Right renal pelvis (tissue), 4 donors: ENCODE measurements at places on chromosomes 3 and 15.

GRCh38 chr15:70243686-70244540 is 146.2 kb upstream of the TLE3 start:
- no peak for DNase-seq

GRCh38 chr3:160948273-160948672 is 156.9 kb downstream of the B3GALNT1 start:
- no peak for DNase-seq

GRCh38 chr15:88202231-88202630 is 54.3 kb downstream of the NTRK3 start:
- DNase-seq = no peak

GRCh38 chr15:74307827-74308811 is 59.3 kb downstream of the CYP11A1 start:
- no peak for DNase-seq

GRCh38 chr15:88982946-88983342 is 69.8 kb upstream of the MFGE8 start:
- DNase-seq = no peak

DNA sequence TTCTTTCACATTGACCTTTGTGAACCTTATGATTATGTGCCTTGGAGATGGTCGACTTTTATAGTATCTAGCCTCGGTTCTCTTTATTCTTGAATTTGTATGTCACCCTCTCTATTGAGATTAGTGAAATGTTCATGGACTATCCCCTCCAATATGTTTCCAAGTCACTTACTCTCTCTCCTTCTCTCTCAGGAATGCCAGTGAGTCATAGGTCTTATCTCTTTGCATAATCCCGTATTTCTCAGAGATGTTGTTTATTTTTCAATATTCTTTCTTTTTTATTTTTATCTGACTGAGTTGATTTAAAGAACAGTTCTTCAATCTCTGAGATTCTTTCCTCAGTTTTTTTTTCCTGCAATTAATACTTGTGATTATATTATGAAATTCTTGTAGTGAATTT is 411.6 kb upstream of the CADM2 start:
- DNase-seq = no peak

- no peak for DNase-seq
Observed at GRCh38 chr15:92161039-92161670, 232.5 kb upstream of the ST8SIA2 start.

DNA sequence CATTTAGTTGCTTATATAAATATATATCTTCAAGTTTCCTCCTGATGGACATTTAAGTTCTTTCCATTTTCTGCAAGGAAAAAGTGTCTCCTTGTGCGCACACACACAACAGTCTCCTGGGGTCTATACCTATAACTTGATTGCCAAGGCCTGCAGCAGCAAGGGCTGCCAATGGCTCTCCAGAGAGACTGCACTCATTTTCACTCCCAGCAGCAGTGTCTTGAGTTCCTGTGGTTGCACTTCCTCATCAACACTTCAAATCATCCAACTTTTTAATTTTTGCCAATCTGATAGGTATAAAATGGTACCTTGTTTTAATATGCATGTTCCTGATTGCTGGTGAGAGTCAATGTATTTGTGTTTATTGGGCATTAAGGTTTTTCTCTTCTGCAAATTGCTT is 23.1 kb downstream of the TNFAIP8L3 start:
- DNase-seq = no peak

- no peak for DNase-seq
Observed at GRCh38 chr15:26790118-26790517, 17.3 kb upstream of the GABRB3 start.

GRCh38 chr3:155367506-155367905 is 74.0 kb upstream of the STRIT1 start:
- no peak for DNase-seq

GRCh38 chr15:77162872-77163633 is 92.1 kb upstream of the TSPAN3 start:
- no peak for DNase-seq

DNA sequence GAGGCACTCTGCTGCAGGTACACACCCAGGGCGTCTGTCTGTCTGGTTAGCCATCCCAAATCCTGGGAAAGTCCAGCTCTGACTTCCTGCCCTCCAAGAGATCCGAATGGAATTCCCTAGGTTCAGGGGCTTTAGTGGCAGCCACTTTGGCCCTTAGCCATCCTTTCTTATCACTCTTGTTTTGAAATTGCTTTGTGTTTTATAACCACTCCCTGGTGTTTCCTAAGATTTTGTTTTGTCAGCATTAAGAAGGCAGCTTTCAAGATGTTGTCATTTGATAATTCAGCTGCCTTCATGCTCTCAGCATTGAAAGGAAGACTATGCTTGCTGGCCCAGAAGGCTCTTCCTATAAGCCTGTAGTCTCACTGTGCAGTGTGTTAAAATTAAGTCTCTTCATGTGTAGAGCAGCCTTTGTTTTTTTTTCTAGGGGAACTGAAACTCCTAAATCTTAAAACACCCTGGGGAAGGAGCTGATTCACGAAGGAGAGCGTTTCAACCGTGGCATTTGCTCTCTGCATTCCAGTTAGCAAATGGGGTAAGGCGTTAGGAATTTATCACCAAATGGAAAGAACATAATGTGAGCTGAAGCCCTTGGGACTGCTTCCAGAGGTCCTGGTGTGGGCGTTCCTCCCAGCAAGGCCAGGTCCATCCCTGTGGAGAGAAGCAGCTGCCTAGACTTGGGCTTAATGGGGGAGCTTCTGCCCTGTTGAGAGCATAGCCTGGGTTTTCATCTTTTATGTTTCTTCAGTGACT is 14.2 kb upstream of the CLEC3B start:
- DNase-seq = no peak

DNA sequence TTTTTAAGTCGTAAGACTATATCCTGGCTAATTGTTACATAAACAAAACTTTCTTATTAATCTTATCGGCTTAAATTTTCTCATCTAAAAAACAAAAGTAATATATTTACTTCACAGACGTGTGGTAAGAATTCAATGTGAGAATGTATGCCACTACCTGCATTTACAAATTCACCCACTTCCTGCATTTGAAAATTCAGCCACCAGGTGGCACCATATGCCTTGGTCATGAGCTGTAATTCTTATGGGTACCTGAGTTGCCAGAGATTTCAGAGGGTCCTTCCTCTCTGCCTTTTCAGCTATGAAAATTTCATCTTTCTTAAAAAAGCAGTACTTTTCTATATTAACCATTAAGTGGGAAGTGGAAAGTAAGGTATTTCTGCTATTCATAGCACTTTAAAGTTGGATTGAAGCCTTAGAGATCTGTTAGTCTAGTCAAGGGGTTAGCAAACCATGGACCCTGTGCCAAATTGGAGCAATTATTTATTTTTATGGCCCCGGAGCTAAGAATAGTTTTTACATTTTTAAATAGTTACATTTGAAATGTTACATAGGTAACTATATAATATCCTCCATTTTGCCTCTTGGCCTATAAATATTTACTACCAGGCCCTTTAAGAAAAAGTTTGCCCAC is 127.8 kb downstream of the HCN4 start:
- DNase-seq = peak; percentile 45

GRCh38 chr3:108190346-108190745 is 31.9 kb downstream of the IFT57 start:
- no peak for DNase-seq

DNA sequence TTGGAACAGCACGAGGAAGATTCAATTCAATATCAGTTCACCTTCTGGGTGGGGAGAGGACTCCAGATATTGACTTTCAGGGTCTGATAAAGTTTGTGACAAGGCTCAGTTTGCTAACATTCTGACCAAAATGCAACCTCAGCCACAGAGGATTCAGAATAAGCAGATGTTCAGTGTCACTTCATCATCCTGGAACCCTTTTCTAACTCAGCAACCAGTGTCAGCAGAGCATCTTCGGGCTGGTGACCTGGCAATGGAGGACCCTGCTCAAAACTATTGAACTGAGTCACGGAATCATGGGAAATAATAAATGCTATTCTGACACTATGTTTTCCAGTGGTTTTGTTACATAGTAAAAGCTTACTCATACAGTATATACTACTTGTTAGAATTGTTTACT is 433.4 kb upstream of the CFAP20DC start:
- DNase-seq = no peak

GRCh38 chr3:157103280-157103679 is 56.7 kb downstream of the CCNL1 start:
- DNase-seq = no peak

GRCh38 chr3:168249205-168249549 is 153.5 kb upstream of the GOLIM4 start:
- peak; percentile 44 for DNase-seq

- DNase-seq = no peak
Observed at GRCh38 chr3:9161298-9161697, 88.1 kb downstream of the SRGAP3 start.

DNA sequence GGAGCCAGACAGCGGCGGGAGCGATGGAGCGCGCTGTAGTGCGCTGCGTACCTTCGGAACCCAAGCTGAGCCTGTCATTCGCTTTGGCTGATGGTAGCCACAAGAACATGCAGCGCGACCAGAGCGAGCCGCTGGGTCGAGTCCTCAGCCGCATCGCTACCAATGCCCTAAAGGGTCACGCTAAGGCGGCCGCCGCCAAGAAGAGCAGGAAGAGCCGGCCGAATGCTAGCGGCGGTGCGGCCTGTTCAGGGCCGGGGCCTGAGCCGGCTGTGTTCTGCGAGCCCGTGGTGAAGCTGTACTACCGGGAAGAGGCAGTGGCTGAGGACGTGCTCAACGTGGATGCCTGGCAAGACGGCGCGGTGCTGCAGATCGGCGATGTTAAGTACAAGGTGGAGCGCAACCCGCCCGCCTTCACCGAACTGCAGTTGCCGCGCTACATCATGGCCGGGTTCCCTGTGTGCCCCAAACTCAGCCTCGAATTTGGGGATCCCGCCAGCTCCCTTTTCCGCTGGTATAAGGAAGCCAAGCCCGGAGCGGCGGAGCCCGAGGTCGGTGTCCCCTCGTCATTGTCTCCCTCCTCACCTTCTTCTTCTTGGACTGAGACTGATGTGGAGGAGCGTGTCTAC is 498 bp downstream of the PDE12 start:
- DNase-seq = no peak

DNA sequence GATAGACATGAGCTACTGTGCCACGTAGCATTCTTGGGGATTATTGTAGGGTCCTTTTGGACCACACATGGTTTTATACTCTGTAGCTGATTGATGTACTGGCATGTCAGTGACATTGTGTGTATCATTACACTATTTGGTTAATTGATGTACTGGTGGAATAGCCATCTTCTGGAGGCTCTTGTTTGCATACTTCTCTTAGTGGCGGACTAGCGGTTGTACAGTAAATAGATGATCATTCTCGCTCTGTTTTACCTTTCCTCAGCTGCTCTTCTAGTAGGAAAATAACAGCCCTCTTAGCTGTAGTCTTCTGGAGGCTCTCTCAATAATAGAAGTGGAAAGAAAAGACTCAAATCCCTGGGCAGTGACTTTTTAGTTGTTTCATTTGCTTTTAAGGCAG is 24.8 kb downstream of the IGF1R start:
- no peak for DNase-seq

GRCh38 chr15:100849021-100849854 is 30.4 kb upstream of the ALDH1A3 start:
- DNase-seq = no peak

DNA sequence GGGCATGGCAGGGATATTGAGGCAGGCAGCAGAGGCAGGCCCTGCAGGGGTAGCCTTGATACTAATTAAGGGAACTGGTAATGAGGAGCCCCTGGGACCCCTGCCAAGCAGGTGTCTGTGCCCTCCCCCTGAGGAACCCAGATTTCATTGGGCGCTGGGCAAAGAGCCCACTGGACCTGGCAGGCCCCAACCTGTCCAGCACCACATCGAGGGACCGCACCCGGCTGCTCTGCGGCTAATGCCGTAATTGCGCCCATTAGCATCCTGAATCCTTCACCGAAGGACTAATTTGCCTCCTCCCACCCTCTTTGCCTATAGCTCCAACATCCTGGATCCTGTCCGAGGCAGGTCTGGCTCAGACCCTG is 13.7 kb upstream of the SEMA3B start:
- DNase-seq = no peak

DNA sequence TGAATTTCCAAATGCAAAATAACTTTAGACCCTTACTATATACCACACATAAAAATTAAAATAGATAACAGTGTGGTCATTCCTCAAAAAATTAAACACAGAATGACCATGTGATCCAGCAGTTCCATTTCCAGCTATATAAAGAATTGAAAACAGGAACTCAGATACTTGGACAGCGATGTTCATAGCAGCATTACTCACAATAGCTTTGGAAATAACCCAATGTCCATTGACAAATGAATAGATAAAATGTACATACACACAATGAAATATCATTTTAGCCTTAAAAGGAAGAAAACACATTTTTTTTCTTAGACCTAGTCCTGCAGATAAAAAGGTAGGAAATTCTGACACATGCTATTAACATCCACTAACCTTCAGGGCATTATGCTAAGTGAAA is 26.7 kb downstream of the RAD51 start:
- DNase-seq = no peak

DNA sequence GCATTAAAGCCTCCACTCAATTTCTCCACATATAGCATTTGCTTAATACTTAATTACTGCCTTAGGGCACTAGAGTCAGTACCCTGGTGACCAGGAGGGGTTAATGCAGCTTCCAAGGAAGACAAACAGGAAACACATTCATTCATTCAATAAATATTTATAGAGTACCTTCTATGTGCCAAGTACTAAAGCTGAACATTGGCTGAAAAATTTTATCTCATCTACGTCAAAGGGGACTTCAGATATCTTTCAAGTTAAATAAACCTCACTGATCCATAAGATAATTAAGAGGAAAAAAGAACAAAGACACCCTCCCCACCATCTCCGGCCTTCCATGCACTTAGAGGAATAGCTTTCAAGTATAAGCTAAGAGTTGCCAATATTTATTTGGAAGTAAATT is 156.9 kb upstream of the PRICKLE2 start:
- DNase-seq = no peak

DNA sequence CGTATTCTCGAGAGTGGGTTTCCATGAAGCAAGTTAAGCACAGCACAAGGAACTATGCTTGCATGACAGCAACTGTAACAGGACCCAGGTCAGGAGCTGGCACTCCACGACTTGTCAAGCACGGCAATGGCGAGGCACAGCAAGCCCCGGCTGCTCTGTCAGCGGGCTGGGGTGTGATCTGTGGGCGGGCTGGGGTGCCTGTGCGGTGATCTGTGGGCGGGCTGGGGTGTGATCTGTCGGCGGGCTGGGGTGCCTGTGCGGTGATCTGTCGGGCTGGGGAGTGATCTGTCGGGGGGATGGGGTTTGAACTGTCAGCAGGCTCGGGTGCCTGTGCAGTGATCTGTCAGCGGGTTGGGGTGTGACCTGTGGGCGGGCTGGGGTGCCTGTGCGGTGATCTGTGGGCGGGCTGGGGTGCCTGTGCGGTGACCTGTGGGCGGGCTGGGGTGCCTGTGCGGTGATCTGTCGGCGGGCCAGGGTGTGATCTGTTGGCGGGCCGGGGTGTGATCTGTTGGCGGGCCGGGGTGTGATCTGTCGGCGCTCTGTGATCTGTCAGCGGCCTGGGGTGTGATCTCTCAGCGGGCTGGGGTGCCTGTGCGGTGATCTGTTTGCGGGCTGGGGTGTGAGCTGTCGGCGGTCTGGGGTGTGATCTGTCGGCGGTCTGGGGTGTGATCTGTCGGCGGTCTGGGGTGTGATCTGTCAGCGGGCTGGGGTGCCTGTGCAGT is 205.7 kb downstream of the XXYLT1 start:
- peak; percentile 47 for DNase-seq
